Amniotic epithelial cell (primary cell): ENCODE measurements at places on chromosomes 2 and 18.

DNA sequence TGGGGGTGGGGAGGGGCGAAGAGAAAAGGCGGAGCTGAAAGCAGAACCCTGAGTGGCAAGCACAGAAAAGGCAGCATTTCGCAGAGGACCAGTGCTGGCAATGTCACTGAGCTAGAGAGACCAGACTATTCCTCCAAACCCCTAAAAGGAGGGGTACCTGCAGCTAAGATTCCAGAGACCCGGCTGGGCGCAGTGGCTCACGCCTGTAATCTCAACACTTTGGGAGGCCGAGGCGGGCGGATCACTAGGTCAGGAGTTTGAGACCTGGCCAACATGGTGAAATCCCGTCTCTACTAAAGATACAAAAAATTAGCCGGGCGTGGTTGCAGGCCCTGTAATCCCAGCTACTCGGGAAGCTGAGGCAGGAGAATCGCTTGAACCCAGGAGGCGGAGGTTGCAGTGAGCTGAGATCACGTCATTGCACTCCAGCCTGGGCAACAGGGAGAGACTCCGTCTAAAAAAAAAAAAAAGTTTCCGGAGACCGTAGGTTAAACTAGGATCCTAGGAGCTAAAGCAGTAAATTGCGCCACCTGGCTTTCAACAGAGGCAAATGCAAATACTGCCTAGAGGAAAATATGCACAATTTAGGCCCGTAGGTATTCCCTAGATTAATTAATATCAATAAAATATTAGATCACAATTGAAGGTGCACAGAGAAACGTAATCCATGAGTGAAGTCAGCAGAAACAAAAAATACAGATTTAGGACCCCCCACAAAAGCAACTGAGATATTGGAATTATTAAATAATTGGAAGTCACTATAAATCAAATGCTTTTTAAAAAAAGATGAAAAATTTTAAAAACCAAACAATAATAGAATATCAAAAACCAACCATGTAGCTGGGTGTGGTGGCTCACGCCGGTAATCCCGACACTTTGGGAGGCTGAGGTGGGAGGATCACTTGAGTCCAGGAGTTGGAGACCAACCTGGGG, 4.9 kb downstream of the UCN start:
- DNase-seq: peak; percentile 68

DNA sequence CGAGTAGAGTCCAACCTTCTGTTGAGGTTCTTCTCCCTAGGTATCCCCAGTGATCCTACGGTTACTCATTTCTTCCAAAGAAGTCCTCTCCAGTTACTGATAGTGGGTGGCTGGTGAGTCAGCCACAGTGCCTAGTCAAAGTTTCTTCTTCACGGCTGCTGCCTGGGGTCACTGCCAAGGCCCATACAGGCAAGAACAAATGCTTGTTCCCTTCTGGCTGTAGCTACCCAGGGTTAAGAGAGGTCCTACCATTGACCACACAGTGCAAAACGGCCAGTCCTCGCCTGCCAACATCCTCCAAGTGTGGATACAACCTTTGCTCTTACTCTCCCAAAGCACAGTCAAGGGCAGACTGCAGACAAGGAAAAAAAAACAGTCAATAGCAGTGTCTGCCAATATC, 2.9 kb upstream of the PTPN4 start:
- peak; percentile 68 for DNase-seq

GRCh38 chr18:79578396-79579260, 101.0 kb upstream of the CTDP1 start:
- no peak for DNase-seq

- DNase-seq: no peak
These were observed 124.5 kb downstream of the AQP4 start for GRCh38 chr18:26741048-26741447.

DNA sequence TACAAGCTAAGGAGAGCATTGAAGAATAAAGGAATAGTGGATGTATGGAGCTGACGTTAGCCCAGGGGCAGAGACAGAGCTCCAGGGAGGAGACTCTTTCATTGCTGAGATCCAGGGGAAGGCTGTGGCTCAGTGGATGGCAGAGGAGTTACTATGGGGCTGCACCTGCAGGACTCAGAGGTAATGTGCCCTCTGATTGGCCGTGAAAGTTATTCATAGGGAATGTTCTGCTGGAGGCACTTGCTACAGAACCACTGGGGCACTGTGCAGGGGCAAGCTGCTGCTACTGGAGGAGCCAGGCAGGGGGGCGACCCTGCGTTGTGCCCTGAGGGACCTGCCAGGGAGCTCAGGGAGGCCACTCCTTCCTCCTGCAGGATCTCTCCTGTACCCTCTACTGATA, 199.2 kb downstream of the PTPRM start:
- no peak for DNase-seq

GRCh38 chr18:12943215-12943614, 4.6 kb upstream of the SEH1L start:
- DNase-seq: no peak
